ENCODE measurements at places on chromosomes 6 and 20. TPM values are rescaled to one million over a fixed set of nuclear protein-coding genes. Genes with fewer than 3 reads are reported as not detected.

DNA sequence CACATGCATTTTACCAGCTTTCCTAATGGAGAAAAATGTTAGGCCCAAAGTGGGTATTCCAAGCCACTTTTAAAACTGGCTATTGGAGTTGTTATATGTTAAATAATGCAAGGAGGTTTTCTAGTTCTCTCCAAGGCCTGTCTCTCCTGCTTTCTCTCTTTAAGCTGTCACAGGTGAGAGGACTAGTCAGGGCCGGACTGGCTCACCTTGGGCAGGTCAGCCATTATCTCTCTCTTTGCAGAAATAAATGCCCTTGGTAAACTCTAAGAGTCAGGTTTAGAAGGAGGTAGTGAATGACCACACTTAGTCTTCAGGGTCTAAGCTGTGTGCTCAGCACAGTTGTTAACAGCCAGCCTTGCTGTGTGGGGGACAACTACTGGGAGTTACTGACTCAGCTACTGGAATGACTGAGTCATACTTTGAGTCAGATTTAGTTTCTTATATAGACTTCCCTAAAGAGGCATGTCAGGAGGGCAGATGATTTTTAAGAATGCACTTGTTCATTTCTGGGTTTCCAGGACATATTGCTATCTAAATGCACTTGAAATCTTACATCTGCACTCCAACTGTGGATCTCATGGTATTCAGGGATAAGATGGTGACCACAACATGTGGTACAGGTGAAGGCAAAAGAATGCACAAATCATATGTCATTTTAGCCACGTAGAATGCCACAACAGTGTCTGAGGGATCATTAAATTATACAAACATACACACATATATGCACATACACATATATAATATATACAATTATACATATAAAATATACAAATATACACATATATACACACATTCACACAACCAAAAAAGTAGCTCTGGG is 719.4 kb downstream of the EPM2A start:
- DNase-seq = no peak

- DNase-seq = no peak
These were observed 31.9 kb upstream of the JARID2 start for GRCh38 chr6:15213838-15214400.

- no peak for DNase-seq
These were observed 114.0 kb downstream of the PDSS2 start for GRCh38 chr6:107345393-107345792.

DNA sequence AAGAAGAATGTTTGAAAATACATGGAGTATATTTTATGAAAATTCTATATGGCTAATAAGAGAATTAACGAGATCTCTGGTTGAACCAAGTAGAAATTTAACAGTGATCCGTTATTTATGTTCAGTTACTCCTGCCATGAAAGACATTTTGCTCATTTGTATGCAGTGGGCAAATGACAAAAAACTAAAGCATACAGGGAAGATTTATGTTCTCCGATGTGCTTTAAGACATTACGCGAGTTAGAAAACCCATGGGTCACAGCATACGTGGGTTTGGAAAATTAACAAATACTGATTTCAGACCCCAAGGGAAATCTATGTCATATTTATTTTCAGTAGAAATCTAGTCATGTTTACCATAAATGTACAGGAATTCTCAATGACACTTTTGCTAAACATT is 90.1 kb downstream of the BMP5 start:
- DNase-seq = no peak

DNA sequence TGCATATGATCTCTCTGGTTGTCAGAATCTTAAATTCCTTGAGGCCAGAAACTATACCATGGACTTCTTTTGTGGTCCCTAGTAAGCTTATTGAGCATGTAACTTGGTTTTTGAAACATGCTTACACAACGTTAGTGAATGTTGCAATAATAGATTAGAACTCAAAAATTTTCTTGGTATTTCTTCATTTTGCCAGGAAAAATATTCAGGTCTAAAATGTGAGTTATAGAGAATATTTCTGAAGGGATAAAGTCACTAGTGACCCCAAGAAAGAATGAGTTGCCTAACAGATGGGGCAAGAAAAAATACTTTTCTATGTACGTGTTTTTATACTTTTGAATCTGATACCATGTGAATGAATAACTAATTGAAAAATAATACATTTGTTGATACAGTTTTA is 195.4 kb downstream of the TFAP2A start:
- DNase-seq = no peak

- no peak for DNase-seq
These were observed 69.4 kb downstream of the PRND start for GRCh38 chr20:4791121-4791520.

DNA sequence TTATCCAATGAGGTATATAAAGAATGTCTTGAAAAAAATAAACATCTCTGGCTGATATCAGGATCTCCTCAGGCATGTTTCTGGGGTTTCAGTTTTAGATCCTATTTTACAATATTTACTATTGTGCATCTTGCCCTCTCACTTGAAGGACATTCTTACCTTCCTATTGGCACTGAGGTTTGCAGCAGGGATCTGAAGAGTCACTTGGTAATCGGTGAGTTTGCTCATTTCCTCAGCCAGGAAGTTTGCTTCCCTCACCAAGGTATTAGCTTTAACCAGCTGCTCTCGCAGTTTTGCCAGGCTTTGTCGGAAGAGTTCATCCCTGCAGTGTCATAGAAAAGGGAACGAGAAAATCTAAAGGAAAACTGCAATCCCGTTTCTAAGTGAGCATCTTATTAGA is 101.9 kb upstream of the NUP153 start:
- DNase-seq = no peak

DNA sequence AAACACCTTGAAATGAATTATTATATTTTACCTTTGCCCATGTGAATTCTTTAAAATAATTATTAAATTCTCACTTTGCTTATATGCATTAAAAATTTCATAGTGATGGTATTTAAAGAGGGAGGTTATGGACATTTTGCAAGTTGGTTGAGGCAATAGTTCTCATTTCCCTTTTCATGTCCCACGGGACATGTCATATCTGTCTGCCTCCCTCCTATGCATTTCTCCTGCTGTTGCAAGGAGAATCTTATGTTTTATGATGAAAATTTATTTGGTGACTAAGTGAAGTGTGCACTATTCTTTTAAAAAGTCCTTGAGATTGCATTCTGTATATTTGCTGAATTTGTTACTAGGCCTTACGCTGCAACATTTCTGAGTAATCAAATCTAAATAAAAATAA is 67.2 kb downstream of the UTRN start:
- no peak for DNase-seq

- DNase-seq = no peak
These were observed 158.0 kb upstream of the TCF21 start for GRCh38 chr6:133730881-133731280.

DNA sequence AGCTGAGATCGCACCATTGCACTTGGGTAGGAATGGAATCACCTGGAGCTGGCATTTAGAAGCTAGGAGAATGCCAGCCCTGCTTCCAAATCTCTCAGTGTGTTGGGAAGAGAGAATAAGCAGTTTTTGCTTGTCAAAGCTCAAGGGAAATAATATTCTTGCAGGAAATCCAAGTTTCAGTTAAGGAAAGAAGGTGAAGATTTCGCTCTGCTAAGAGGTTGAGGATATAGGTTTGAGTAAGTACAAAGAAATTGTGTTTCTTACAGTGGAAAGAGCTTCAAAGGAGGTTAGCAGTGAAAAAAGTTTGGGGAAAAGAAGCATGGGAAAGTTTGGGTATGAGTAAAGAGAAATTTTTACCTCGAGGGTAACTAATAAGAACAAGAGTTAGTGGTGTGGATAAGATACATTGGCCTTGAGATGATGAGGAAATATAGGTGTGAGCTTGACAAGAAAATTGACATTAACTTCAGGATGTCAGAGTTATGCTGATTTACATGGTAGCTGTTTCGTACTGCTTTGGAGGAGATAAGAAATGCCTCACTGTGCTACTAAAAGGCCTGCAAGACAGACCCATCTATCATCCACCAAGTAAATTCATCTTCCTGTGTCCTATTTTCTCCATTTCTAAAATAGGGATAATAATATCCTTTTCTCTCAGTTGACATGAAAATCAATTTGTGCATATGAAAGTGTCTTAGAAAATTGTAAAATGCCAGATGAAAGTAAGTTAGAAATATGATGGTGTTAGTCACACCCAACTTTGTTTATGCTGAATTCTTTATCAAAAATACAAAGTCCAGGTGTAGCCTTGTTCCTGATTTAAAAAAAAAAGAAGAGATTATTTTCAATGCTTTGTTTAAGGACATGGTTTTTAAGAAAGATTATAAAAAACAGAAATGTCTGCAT is 12.8 kb upstream of the HINT3 start:
- no peak for DNase-seq

DNA sequence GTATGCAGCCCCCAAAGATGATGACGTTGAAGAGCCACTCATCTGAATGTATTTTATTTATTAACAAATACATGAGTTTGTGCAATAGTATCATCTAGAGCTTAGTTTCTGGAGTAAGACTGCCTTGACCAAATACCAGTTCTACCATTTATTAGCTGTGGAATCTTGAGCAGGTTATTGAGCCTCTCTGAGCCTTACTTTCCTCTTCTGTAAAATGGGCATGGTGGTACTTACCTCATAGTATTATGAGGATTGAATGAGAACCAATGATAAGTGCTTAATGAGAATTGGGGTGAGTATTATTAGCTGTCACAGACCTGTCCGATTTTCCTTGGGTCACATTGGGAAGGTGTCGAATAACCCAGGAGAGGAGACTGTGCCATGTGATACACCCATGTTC is 164.2 kb upstream of the RNF24 start:
- no peak for DNase-seq

- DNase-seq = no peak
These were observed 212.3 kb downstream of the LMBRD1 start for GRCh38 chr6:69584536-69584912.

- no peak for DNase-seq
These were observed 102.5 kb downstream of the PPP1R14C start for GRCh38 chr6:150245148-150245935.

- peak; percentile 77 for DNase-seq
These were observed 32.5 kb downstream of the MUC22 start for GRCh38 chr6:31042806-31043205.

DNA sequence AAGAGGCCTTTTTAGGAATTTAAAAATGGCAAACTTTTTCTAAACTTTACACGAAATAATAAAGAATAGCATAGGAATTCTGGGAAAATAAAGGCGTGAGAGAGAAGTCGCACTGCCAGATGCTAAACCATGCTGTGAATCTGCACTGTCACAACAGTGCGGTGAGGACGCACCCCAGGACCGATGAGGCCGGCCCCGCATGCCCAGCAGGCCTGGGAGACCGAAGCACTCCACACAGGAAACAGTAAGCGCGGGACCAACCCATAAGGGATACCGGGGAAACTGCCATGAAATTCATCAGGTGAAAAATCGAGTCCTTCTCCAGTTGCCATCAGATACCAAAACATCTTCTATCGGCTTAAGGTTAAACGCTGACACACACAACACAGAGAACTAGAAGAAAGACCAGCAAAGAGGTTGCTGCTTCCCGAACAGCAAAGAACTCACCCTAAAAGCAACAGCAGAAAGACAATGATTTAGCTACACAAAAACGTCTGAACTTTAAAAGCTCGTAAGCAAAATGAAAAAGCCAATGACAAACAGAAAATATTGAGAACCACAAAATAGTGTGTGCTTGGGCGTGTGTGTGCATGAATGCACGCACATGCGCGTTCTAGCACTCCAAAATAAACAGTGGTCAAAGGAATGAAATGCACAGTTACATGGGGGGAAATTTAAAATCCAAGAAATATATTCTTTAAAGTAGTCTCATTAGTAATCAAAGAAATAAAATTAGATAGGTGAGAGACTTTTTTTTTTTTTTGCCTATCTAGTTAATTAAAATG is 15.4 kb downstream of the RAMACL start:
- no peak for DNase-seq

ME1 gene
- 8.9 TPM for total RNA-seq

HLA-DQA1 gene
- total RNA-seq = not detected

ARFGEF3 gene
- total RNA-seq = 10.0 TPM

SCUBE3 gene
- not detected for total RNA-seq

PBOV1 gene
- total RNA-seq = not detected

ZSCAN16 gene
- 5.8 TPM for total RNA-seq

PPIL6 gene
- 0.48 TPM for total RNA-seq

PSMG4 gene
- 142 TPM for total RNA-seq

BTNL2 gene
- total RNA-seq = not detected
